ENCODE measurements at places on chromosomes 2 and 18.

GRCh38 chr2:1627628-1628381, 116.5 kb downstream of the PXDN start:
- no peak for DNase-seq
- H3K36me3 ChIP-seq, result no peaks in the 10 kb centered on the region
- H3K4me3 ChIP-seq, result no peak overlapping the region
- no peaks in the 10 kb centered on the region for H3K27me3 ChIP-seq
- H3K27ac ChIP-seq, result no peak overlapping the region
- H3K4me1 ChIP-seq, result peaks cover 12% of the 10 kb centered on the region

- no peak for DNase-seq
- H3K4me1 ChIP-seq, result peaks cover 26% of the 10 kb centered on the region
- no peak overlapping the region for H3K4me3 ChIP-seq
These were observed 93.7 kb upstream of the WDR75 start for GRCh38 chr2:189347540-189347939.

GRCh38 chr2:96698221-96698861, 41.5 kb downstream of the LMAN2L start:
- no peak overlapping the region for H3K27ac ChIP-seq
- H3K4me3 ChIP-seq, result no peak overlapping the region
- H3K4me1 ChIP-seq, result no peaks in the 10 kb centered on the region

- H3K27me3 ChIP-seq, result no peaks in the 10 kb centered on the region
- H3K4me3 ChIP-seq, result no peak overlapping the region
- H3K27ac ChIP-seq, result no peak overlapping the region
- H3K4me1 ChIP-seq, result peaks cover 5% of the 10 kb centered on the region
- no peak for DNase-seq
- no peaks in the 10 kb centered on the region for H3K36me3 ChIP-seq
These were observed 61.3 kb downstream of the UBE2E3 start for GRCh38 chr2:181041661-181042060.

DNA sequence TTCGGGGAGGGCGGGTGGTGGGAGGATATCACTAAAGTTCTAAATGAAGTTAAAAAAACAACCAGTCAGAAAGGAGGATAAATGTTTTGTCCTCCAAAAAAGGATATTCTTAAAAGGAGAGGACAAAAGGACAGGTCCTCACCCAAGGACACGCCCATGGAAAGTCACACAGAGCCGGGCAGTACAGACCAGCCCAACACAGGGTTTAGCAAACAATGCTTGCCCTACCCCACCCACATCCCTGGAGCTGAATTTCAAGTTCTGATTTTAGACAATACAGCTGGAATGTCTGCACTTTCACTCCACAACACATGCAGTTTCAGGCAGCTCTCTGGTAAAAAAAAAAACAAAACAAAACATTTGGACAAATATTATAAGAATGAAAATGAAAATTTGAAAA, 67.9 kb downstream of the SLC9A4 start:
- H3K4me3 ChIP-seq, result no peak overlapping the region
- H3K27ac ChIP-seq, result no peak overlapping the region
- H3K27me3 ChIP-seq, result no peaks in the 10 kb centered on the region
- no peaks in the 10 kb centered on the region for H3K4me1 ChIP-seq
- no peaks in the 10 kb centered on the region for H3K36me3 ChIP-seq

DNA sequence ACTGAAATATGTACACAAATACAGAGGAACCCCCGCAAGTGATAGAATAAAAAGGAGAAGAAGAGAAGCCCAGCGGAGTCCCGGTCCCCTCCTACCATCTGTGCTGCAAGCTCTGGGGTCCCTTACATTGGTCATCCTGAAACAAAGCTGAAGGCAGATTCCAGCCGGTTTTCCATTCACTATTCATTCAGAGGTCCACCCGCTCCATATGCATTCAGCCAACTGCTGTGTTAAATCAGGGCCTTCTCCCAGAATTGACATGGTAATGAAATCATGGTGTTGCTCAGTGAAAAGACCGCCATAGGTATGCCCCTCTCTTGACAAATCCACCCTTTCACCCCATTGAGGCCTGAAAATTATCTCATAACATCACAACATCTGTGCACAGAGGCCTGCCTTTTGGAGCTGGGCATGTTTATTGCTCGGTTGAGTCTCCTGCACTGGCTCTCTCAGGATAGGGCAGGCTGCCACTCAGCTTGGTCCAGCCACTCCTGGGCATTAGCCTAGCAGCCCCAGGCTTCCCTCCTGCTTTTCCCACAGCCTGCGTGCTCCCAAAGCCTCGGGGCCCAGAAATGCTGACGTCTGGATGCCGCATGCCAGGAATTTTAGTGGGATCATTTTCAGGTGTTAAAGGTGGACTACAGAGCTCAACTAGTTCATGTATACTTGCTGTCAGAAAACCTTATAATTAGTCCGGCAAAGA, 39.3 kb upstream of the ID2 start:
- no peak overlapping the region for H3K4me3 ChIP-seq
- no peaks in the 10 kb centered on the region for H3K36me3 ChIP-seq
- no peaks in the 10 kb centered on the region for H3K27me3 ChIP-seq
- H3K4me1 ChIP-seq, result no peaks in the 10 kb centered on the region
- H3K27ac ChIP-seq, result no peak overlapping the region

DNA sequence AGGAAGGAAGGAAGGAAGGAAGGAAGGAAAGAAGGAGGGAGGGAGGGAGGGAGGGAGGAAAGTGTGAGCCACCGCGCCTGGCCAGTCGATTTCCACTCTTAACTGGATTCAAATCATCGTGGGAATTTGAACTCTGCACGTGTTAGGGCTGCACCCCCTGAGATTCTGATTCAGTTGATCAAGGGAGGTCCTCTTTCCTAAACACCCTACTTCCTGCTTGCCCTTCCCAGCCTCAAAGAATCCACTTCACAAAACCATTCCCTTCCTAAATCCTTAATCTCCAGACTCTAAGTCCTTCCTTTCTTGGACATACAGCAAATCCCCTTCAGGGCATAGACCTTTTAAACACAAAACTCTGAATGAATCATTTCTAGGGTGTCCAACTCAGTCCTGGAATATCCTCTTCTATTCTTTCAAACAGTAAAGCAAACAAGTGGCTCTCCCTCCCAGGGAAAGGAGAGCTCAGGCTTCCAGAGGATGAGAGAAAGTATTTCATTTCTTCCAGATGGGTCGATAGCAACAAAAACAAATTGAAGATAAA, 68.2 kb upstream of the MBOAT2 start:
- H3K27me3 ChIP-seq, result no peaks in the 10 kb centered on the region
- no peak overlapping the region for H3K27ac ChIP-seq
- H3K4me1 ChIP-seq, result no peaks in the 10 kb centered on the region
- no peak for DNase-seq
- no peaks in the 10 kb centered on the region for H3K36me3 ChIP-seq

DNA sequence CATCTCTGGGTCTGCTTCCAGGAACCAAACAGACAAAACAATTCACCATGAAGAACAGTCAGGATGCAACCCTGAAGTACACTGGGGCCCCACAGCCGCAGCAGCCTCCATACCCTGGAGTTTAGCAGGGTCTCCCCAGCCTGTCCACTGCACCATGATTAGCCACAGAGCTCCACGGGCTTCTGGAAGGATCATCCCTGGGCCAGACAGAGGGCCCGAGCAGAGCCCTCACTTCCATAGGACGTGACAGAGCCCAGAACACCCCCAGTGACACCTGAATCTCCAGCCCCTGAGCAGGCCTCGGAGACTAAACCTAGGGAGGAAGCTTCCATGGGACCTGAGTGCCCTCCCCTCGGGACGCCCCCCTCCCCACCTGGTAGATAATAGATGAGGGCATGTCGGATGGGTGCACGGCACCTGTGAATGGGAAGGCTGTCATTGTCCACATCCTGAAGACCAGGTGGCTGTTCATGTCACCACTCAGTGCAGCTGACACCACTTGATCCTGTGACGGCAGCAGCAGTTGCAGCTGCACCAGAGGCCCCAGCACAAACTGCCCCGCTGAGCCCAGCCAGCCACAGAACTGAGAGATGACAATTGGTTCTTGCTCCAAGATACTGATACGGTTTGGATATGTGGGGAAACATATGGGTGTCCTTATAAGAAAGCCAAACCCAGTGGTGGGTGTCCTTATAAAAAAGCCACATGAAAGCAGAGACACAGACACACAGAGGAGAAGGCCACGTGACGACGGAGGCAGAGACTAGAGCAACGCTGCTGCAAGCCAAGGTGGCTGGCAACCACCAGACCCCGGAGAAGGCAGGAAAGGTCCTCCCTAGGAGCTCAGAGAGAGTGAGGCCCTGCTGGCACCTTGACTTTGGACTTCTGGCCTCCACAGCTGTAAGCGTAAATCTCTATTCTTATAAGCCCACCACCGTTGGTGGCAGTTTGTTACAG, 23.2 kb downstream of the KIF1A start:
- H3K4me3 ChIP-seq, result no peak overlapping the region
- H3K27ac ChIP-seq, result no peak overlapping the region

GRCh38 chr2:226766352-226767055, 33.1 kb downstream of the IRS1 start:
- H3K27me3 ChIP-seq, result no peaks in the 10 kb centered on the region
- no peak overlapping the region for H3K4me3 ChIP-seq
- H3K27ac ChIP-seq, result peak overlapping the region; percentile 62
- no peaks in the 10 kb centered on the region for H3K36me3 ChIP-seq
- H3K4me1 ChIP-seq, result peaks cover 12% of the 10 kb centered on the region
- DNase-seq, result no peak

GRCh38 chr18:67232406-67232805, 284.1 kb downstream of the DSEL start:
- H3K27ac ChIP-seq, result no peak overlapping the region
- no peaks in the 10 kb centered on the region for H3K36me3 ChIP-seq
- DNase-seq, result no peak
- H3K27me3 ChIP-seq, result no peaks in the 10 kb centered on the region
- H3K4me3 ChIP-seq, result no peak overlapping the region
- no peaks in the 10 kb centered on the region for H3K4me1 ChIP-seq

GRCh38 chr2:194383401-194383800, 1273.6 kb upstream of the SLC39A10 start:
- H3K27ac ChIP-seq, result no peak overlapping the region
- no peaks in the 10 kb centered on the region for H3K27me3 ChIP-seq
- DNase-seq, result no peak
- H3K36me3 ChIP-seq, result no peaks in the 10 kb centered on the region

- H3K36me3 ChIP-seq, result no peaks in the 10 kb centered on the region
- no peak overlapping the region for H3K27ac ChIP-seq
- H3K4me3 ChIP-seq, result no peak overlapping the region
- DNase-seq, result peak; percentile 13
- H3K4me1 ChIP-seq, result no peaks in the 10 kb centered on the region
These were observed 22.0 kb downstream of the RHOB start for GRCh38 chr2:20468549-20469500.

DNA sequence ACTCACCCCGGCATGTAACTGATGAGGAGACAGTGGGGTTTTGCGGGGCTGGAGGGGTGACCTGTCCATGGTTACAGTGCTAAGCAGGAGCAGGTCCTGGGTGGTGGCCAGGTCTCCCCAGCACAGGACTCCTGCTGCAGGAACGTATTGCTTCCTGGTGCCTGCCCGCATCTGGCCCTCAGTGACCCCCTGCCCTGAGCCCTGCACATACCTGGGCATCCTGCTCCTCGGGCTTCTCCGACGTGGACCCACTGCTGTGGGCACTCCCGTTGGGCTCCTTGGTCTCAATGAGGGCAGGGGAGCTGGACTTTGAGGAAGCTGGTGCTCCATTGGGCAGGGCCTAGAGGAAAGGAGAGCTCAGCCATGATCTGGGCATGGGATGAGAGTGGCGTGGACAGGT, 43.5 kb downstream of the CENPO start:
- peaks cover 32% of the 10 kb centered on the region for H3K36me3 ChIP-seq
- H3K4me3 ChIP-seq, result no peak overlapping the region
- DNase-seq, result no peak
- H3K27ac ChIP-seq, result no peak overlapping the region

DNA sequence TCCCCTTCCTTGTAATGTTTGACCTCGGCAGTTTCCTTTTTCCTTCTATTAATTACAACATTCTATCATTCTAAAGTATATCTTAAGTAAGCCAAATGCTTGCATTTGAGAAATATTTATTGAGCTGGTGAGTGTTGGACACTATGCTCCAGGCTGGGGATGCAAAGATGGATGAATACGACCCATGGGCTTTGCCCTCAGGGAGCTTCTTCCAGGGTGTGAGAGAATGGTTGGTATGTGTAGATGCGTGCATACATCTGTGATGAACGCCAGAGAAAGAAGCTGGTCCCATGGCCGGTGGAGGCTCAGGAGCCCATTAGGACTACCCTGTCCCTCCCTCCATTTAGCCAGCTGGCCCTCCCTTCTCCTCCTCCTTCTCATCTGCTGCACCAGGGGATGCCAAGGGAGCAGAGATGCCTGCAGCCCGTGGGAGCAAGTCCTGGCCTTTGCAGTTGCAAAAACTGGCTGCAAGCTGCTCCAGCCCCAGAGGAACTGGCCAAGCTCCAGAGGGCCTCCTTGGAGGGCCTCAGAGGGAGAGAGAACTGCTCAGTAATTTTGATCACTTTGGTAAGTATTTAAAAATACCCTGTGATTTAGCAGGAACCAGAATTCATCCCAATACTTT, 65.7 kb upstream of the FOSL2 start:
- H3K4me1 ChIP-seq, result peaks cover 20% of the 10 kb centered on the region
- no peaks in the 10 kb centered on the region for H3K36me3 ChIP-seq
- DNase-seq, result no peak
- H3K27me3 ChIP-seq, result no peaks in the 10 kb centered on the region
- H3K4me3 ChIP-seq, result no peak overlapping the region
- no peak overlapping the region for H3K27ac ChIP-seq

GRCh38 chr2:235088496-235088921, 136.7 kb downstream of the SH3BP4 start:
- H3K27me3 ChIP-seq, result no peaks in the 10 kb centered on the region
- no peak for DNase-seq
- H3K36me3 ChIP-seq, result no peaks in the 10 kb centered on the region
- no peak overlapping the region for H3K27ac ChIP-seq
- no peak overlapping the region for H3K4me3 ChIP-seq
- H3K4me1 ChIP-seq, result peaks cover 22% of the 10 kb centered on the region

DNA sequence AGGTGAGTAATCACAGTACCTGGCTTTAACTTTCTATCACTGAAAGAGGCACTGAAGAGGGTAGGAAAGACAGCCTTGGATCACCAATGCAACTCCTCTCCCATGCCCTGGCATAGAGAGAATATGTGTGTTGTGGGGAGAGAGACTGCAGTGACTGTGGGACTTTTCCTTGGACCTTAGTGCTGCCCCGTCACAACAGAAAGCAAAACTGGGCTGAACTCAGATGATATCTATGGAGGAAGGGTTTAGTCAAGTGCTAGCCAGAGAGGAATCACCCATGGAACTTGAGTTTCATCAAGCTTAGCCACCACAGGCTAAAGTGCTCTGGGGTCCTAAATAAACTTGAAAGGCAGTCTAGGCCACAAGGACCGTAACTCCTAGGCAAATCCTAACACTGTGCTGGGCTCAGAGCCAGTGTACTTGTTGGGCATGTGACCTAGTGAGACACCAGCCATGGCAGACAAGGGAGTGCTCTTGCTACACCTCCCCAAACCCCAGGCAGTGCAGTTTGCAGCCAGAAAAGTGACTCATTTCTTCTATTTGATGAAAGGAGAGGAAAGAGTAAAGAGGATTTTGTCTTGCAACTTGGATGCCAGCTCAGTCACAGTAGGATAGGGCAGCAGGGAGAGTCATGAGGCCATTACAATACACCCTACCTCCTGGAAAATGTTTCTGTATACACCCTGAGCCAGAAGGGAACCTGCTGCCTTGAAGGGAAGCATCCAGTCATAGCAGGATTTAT, 105.8 kb upstream of the SPOPL start:
- no peaks in the 10 kb centered on the region for H3K4me1 ChIP-seq
- H3K27me3 ChIP-seq, result no peaks in the 10 kb centered on the region
- no peak overlapping the region for H3K27ac ChIP-seq
- no peaks in the 10 kb centered on the region for H3K36me3 ChIP-seq
- peak; percentile 33 for DNase-seq

Measured in heart left ventricle (tissue), 16 donors.